ENCODE measurements at places on chromosomes 3 and 15.

- DNase-seq, result no peak
These were observed 183.6 kb downstream of the AGBL1 start for GRCh38 chr15:86263230-86263629.

DNA sequence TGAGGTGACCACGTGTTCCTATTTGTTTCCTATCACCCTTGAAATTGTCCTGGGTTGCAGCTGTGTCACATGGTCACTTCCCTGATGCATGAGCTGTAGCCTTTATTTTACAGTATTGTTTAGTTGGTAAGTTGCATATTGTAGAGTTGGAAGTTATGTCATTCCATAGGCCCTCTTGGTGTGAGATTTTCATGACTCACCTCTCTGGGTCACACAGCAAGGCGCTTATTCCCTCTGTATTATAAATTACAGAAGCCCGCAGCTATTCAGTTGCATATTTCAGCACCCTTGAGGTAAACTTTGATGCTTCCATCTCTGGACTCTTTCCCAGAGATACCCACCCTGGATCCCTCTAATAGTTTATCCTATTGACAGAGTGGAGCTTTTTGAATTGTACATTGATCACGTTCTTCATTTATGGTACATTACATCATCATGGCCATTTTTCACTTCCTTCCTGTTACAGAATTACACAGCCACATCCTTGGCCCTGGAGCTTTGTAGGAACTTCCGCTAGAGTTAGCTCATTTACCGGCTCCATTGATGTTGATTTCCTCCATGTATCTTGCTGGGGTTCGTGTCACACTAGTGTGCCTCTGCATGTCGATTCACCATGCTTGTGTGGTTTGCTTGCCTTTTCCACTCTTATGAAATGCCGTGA, 543.1 kb upstream of the RGMA start:
- no peak for DNase-seq

DNA sequence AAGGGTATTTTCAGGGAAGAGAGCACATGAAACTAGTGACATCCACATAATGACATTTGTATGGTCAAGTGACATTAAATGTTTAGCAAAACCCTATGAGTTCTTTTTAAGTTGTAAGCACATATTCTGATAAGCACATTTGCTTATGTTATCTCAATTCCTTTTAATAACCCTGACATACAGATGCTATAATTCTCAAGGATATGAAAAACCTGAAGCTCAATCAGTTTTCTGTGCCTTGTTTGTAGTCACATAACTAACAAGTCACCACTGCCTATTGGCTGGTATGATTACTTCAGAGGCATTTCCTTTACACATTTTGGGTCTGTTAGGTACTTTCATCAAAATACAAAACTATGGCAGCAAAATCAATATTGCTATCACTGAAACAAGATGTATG, 74.1 kb downstream of the FAIM start:
- DNase-seq, result no peak

GRCh38 chr3:115359536-115359935, 212.4 kb upstream of the ZBTB20 start:
- DNase-seq, result no peak

DNA sequence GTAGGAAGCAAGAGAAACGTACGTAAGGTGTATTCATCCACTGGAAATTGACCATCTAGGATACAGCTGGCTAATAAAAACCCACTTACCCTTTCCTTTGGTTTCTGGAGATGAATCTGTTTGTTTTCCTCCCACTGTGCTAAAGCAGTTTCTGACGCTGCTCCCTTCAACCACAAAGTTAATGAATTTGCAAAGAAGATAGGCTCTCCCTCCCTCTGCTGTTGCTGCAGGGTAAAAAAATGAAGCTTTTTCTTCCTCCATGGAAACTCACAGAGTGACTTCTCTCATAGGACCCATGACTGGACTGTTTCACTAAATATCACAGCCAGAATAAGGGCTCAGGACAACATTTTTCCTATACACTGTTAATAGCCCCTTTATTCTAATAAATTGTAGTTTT, 172.1 kb upstream of the LRRN1 start:
- DNase-seq, result no peak

DNA sequence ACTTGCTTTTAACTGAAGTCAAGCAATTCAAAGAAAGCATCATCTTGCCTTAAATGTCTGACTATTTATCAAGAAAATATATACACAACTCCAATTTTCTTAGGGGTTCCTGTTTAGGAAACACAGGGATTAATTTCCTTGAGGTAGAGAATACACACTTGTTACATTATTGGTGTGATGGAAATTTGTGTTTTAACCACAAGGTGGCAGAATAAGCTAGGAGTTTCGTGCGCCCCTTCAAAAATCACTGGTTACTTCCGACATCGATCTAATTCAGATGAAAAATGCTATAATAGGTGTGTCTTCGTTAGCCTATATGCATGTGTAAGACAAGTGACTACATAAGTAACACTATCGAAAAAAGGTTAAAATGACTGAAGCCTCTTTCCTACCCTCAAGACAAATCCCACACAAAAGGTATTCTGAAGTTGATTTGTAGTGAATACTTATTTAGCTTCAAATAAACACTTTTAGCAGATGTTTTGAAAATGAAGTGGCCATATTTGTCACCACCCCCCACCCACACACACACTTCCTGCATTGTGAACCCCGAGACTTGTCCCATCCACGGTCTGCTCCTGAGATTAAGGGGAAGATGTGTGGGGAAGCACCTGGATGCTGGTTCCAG, 246.5 kb downstream of the ROBO1 start:
- DNase-seq, result no peak

- DNase-seq, result no peak
These were observed 79.6 kb upstream of the SPATA12 start for GRCh38 chr3:56980798-56981390.
